ENCODE measurements at places on chromosomes 16 and 17.

DNA sequence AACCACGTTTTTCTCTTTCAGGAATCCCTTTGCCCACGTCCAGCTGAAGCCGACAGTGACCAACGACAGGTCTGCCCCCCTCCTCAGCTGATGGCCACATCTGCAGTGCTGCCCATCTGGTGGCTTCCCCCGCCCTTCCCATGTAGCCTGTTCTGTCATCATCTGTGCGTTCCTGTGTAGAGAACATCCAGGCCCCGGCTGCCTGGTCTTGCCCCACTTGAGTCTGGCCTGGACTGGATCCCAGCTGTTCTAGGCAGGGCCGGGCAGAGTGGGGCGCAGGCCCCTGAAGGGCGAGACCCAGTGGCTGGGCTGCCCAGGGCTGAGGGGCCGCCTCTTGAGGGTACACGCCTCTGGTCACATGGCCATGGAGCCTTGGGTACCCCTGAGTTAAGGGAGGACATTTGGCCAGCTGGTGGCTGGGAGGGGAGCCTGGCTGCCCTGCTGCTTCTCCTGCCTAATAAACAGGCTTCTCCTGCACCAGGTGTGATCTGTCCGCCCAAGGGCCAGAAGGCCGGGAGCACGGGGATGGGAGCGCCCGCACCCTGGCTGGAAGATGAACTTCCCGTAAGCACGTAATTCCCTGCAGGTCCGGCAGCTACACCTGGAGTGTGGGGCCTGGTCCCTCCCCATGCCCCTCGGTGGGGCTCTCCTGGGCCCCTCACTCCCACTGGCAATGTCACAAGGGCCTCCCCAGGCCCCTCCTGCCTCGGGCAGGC is 49.4 kb upstream of the PVALEF start:
- DNase-seq: no peak

- DNase-seq: no peak
Observed at GRCh38 chr17:30225112-30225511, 10.4 kb downstream of the SLC6A4 start.

GRCh38 chr17:48621410-48622392 is 4.5 kb downstream of the HOXB9 start:
- DNase-seq: no peak

- DNase-seq: no peak
Observed at GRCh38 chr16:66263973-66264310, 102.5 kb upstream of the CDH5 start.

DNA sequence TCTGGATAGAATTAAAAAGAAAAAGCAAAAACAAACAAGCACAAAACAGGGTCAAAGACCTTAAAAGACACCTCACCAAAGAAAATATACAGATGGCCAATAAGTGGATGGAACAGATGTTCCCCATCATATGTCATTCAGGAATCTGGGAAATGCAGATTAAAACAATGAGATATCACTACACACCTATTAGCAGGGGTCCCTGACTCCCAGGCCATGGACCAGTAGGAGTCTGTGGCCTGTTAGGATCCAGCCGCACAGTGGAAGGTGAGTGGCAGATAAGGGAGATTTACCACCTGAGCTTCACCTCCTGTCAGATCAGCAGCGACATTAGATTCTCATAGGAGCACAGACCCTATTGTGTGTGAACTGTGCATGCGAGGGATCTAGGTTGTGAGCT is 167.9 kb downstream of the HS3ST4 start:
- DNase-seq: no peak

DNA sequence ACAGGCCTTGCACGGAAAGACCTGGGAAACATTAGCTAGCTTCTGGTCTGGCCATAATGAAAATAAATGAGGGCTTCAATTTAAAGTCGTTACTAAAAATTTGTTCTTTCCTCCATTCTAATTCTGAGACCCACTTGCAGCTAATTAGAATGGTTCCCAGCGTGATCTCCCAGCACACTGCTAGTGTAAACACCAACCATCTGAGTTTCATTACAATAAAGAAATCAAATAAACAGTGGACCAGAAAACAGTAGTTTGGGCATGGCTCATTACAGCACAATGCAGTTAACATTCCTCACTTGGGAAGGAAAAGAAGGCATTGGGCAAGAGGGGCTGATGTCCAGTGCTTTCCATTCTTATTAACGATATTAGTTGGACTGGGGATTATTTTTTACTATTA is 410.9 kb upstream of the SOX9 start:
- no peak for DNase-seq

DNA sequence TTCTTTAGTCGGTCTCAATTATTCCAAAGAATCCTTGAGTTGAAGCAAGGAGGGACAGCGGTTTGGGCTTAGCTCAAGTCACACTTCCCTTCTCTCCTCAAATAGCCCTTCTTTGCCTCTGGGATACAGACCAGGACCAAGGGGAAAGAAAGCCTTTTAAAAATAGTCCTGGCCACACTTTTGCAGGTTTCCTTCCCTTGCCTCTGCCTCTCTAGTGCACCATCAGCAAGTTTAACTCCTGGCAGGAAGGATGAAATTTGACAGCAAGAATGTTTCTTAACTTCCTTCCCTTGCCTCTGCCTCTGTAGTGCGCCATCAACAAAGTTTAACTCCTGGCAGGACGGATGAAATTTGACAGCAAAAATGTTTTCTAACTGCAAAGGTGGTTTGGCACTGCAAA is 7.2 kb upstream of the G6PC1 start:
- DNase-seq: no peak

Data from ACHN (cell line).